Activated CD8-positive, alpha-beta T cell treated with anti-CD3 and anti-CD28 coated beads for 36 hours (primary cell): ENCODE measurements at places on chromosomes 13 and 19.

- DNase-seq, result no peak
These were observed 46.3 kb downstream of the SOX21 start for GRCh38 chr13:94666065-94666464.

- DNase-seq, result peak; percentile 29
These were observed 22.8 kb downstream of the RFX1 start for GRCh38 chr19:13983213-13983889.

DNA sequence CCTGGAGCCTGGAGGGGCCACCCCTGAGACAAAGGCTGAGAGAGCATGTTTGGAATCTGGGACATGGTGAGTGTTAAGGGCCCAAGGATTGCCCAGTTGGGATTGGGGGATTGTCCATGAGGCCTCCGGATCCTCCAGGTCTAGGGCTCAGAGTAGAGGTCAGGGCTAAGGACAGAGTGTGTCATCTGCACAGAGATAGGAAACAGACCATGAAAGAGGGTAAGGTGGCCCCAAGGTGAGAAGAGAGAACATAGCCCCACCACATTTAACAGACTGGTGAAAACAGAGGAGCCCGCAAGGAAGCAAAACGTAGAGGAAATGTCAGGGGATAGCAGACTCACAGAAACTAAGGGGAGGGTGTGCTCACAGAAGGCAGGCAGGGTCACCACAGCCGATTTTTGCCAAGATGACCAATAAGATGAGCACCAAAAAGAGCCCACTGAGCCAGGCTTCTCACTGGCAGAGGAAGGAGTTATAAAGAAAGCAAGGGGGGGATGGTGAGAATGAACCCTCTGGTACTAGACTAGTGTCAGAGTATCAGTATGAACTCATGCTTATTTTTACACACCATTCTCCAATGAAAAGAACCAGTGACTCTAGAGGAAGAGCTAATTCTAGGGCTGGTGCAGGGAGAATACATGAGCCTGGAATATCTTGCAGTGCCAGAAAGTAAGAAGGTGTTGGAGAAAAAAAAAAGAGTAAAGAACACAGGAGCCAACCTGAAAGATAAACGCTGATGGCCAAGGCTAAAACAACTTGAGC, 17.5 kb downstream of the DYRK1B start:
- DNase-seq, result no peak

DNA sequence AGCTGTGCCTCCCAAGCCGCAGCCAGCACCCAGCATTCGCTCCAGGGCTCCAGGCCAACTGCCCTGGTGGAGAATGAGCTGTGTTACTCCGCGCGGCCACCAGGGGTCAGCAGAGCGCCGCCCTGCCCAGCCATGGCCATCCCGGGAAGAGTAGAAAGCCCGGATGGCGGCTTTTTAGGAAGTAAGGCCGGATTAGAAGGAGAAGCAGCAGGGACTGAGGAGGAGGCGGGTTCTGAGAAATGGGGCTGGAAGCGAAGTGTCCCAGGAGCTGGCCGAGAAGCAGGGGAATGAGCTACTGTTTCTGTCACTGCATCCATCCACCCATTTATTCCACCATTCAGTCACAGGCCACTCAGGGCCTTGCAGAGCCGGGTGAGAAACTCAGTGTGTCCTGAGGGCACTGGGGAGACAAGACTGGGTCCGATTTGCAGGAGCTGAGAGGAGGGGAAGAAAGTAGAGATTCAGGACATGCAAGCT, 6.6 kb upstream of the NPAS1 start:
- peak; percentile 65 for DNase-seq

DNA sequence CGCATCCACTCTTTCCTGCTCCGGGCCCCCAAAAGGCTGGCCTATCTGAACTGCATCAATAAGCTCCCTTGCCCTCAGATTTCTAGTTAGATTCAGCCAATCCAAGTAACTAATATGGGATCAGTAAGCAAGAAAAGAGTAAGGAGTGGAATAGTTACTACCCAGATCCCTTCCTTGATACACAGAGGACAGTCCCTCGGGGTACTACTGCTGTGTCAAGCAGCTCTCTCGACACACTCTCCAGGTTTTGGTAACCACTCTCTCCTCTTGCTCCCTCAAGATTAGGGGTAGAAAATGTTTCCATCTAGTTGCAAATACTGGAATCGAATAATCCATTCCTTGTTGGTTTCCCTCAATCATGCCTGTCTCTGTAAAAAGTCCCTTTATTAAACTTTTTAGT, 65.4 kb downstream of the UGGT2 start:
- no peak for DNase-seq

DNA sequence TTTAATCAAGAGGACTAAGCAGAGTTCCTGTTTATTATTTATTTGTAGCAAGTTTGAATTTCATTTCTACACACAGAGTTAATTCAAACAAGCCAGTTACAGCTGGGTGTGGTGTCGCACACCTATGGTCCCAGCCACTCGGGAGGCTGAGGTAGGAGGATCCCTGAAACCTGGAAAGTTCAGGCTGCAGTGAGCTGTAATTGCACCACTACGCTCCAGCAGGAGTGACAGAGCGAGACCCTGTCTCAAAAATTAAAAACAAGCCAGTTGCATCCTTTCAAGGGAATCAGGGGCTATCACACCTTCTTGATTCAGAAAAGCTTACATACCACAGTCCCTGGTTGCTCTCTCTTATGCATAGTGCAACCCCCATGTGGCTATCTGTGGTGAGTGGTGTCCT, 19.8 kb downstream of the ZNF586 start:
- no peak for DNase-seq

DNA sequence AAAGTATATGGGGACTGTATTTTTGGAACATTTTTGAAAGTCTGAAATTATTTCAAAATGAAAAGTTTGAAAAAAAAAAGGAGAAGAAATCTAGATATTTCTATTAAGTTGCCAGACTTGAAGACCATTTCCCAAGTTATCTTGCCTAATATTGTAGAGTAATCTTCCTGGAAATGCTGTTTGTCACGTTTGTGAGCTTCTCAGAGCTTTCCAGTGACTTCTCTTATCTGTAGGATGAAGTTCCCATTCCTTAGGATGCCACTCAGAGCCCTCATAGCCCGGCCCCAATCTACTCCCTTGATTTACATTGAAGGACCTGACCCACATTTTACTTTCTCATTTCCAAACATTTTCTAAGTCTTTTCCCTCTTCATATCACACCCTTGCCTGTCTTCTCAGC, 23.6 kb downstream of the CEACAM8 start:
- no peak for DNase-seq

- peak; percentile 52 for DNase-seq
These were observed 110.5 kb downstream of the COG6 start for GRCh38 chr13:39765801-39766463.

DNA sequence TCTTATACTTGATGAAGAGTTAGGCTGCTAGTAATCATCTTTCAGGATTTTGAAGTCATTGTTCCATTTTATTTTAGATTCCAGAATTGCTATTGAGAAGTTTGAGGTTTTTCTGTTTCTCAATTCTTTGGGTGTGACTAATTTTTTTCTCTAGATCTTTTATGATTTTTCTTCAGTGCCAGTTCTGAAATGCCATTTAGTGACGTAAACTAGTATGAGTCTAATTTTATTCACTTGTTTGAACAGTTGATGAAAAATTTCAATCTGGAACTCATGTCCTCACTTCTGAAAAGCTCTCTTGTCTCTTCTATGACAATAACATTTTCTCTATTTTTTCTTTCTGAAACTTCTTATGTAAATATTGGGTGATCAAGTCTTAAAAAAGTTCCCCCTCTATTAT, 188.5 kb upstream of the HTR2A start:
- no peak for DNase-seq

- DNase-seq, result no peak
These were observed 22.6 kb downstream of the RASL11A start for GRCh38 chr13:27293076-27293691.

- no peak for DNase-seq
These were observed 37.9 kb downstream of the TNFRSF19 start for GRCh38 chr13:23608138-23608537.

DNA sequence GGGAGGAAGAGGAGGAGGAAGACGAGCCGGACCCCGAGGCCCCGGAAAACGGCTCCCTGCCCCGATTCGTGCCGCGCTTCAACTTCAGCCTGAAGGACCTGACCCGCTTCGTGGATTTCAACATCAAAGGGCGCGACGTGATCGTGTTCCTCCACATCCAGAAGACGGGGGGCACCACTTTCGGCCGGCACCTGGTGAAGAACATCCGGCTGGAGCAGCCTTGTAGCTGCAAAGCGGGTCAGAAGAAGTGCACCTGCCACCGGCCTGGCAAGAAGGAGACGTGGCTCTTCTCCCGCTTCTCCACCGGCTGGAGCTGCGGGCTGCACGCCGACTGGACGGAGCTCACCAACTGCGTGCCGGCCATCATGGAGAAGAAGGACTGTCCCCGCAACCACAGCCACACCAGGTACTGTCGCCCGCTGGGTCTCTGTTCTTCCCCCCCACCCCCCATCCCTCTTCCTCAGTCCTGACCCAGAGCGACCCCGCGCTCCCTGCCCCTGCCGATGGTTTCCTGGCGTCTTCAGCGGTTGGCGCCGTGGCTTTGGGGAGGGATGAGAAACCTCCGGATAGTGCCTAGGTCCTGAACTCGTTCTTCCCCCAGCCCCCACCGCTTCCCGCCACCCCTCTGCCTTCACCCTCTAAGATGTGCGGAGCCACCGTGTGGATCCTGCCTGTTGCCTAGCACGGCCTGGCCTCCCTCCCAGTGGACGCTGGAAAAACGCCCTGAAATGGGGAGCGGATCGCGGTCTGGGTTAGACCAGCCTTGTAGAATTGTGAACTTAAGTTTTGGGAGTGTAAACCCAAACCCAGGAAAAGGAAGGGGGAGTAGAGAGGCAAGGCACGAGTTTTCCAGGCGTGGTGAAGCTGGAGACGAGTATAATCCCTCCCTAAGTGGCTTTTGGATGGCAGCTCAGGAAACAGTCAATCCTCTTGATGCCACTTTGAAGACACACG, 1.5 kb downstream of the HS6ST3 start:
- DNase-seq, result no peak

GRCh38 chr13:111392486-111392885, 72.0 kb downstream of the TEX29 start:
- DNase-seq, result no peak

GRCh38 chr19:45547965-45548609, 36.5 kb downstream of the OPA3 start:
- no peak for DNase-seq

- DNase-seq, result no peak
These were observed 15.7 kb downstream of the ACTL9 start for GRCh38 chr19:8682931-8683330.

- DNase-seq, result no peak
These were observed 285.8 kb upstream of the PCDH9 start for GRCh38 chr13:67515895-67516294.

GRCh38 chr19:51027873-51028272, 1.5 kb upstream of the KLK11 start:
- no peak for DNase-seq

GRCh38 chr13:30346153-30346788, 38.9 kb upstream of the KATNAL1 start:
- peak; percentile 81 for DNase-seq

GRCh38 chr13:80945328-80945727, 604.4 kb upstream of the SPRY2 start:
- no peak for DNase-seq

- no peak for DNase-seq
These were observed 19.7 kb downstream of the ADGRE3 start for GRCh38 chr19:14654786-14655560.

GRCh38 chr13:68676513-68677115, 1431.0 kb upstream of the ATXN8OS start:
- DNase-seq, result no peak

- no peak for DNase-seq
These were observed 42.7 kb downstream of the KCNC3 start for GRCh38 chr19:50286443-50286842.

GRCh38 chr19:3471954-3472655, 8.2 kb downstream of the SMIM24 start:
- DNase-seq, result peak; percentile 47

- DNase-seq, result no peak
These were observed 82.0 kb upstream of the MBNL2 start for GRCh38 chr13:97140131-97140530.

DNA sequence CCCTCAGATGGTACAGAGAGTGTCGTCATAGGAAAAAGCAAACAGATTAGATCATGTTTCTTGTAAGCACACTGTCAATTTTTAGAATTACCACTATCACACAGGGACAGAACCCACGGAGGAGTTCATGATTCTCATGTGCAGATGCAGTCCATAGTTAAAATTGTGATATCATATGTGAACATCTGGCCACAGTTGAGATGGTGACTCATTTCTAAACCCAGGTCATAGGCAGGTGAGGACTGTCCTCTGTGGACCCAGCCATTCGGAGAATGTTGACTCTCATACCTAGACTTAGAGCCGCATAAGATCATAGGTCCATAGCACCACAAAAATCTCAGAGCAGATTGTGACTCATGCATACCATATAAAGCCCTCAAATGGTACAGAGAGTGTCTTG, 17.8 kb upstream of the ZNF730 start:
- DNase-seq, result no peak

- DNase-seq, result peak; percentile 97
These were observed at the start of gene DIAPH3 for GRCh38 chr13:60163478-60164233. Gene DIAPH3, minus strand, starts transcription at chr13:60163928. Its CDS starts 162 bp downstream, at chr13:60163766.

GRCh38 chr13:112071723-112072533, 5.0 kb downstream of the SOX1 start:
- no peak for DNase-seq

- no peak for DNase-seq
These were observed 34.8 kb upstream of the DPRX start for GRCh38 chr19:53597023-53597422.

- no peak for DNase-seq
These were observed 1295.2 kb upstream of the SPRY2 start for GRCh38 chr13:81636120-81636519.

GRCh38 chr13:26837997-26838396, 77.4 kb upstream of the GPR12 start:
- no peak for DNase-seq

DNA sequence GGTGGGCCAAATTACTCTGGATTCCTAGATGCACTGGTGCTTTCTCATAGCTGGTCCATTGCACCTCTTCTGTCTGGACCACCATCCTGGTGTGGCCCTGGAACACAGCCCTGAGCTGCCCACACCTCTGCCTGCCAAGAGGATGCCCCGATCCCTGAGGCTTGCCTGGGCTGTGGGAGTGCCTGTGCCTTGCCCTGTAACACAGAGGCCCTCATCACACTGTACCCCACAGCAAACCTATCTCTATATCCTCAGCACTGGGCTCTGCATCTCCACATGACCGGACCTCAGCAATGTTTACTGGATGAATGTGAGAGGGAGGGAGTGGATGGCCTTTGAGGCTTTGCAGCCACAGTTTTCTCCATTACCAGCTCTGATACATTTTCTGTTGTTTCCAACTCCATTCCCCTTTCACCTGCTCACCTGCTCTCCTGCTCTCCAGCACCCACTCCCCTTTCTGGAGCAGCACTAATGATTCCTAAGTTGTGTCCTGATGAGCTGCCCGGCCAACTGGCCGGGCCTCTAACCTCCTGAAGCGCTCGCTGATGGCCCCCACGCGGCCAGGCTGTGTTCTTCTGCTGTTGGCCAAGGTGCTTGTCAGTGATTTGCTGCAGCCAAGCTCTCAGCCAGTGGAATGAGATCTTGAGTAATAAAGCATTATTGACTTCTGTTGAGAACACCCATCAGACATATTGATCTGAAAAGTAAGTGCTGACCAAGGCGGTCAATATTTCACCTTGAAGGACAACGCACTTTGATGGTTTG, 232.6 kb downstream of the TEX29 start:
- DNase-seq, result no peak
